AG20443 (cell line): ENCODE measurements at places on chromosomes 11 and 22.
A peak's percentile ranks its signal among the peaks of the same experiment; 100 is the strongest.

GRCh38 chr11:126476266-126476924 is 120.9 kb downstream of the ST3GAL4 start:
- DNase-seq = no peak

DNA sequence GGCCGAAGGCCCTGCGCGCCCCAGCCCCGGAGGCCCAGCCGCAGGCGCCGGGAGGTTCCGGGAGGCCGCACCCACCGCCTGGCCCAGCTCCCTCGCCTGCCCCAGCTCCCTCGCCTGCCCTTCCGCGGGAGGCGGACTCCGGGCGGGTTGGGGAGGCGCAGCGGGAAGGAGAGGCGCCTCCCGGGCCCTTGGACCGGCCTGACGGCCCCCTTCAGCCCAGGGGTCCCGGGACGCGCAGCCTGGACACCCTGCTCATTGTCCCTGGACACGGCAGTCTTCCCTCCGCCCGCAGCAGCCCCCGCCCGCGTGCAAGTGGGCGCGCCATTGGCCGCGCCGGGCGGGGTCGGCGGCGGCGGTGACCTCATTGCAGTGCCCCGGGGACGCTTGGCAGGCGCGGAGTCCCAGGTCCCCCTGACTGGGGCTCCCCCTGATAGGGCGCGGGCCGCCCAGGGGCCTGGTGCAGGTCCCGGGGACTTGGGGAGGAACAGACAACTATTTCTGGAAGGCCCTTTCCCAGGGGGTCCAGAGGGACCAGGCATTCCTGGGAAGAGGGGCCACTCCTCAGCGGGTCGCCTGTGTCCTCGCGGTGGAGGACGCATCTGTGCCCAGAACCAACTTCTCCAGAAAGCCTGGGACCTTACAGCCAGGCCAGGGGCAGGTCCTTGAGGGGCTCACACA is 501 bp downstream of the CD151 start:
- DNase-seq = peak; percentile 67

- DNase-seq = peak; percentile 3
Measured at GRCh38 chr11:129694966-129695365, 120.7 kb upstream of the TMEM45B start.

GRCh38 chr11:16846305-16846704 is 107.9 kb downstream of the C11orf58 start:
- no peak for DNase-seq

- peak; percentile 23 for DNase-seq
Measured at GRCh38 chr22:38172832-38173640, 8.6 kb downstream of the PLA2G6 start.

DNA sequence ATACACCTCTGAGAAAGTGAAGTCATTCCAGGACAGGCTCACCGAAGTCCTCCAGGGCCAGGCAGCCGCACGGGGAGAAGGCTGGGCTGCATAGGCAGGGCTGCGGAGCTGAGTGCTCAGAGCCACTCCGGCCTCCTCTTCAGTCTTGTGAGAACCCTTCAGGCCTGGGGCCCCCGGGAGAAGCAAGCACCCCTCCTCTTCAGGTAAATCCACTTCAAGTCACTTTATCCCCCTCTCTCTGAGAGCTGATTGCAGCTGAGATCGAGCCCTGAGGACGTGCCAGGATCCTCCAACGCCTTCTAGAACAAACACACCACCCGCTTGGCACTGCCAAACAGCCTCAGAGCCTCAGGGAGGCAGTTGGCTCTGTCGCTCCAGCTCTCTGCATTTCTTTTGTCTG is 1526.3 kb downstream of the BRD1 start:
- no peak for DNase-seq

DNA sequence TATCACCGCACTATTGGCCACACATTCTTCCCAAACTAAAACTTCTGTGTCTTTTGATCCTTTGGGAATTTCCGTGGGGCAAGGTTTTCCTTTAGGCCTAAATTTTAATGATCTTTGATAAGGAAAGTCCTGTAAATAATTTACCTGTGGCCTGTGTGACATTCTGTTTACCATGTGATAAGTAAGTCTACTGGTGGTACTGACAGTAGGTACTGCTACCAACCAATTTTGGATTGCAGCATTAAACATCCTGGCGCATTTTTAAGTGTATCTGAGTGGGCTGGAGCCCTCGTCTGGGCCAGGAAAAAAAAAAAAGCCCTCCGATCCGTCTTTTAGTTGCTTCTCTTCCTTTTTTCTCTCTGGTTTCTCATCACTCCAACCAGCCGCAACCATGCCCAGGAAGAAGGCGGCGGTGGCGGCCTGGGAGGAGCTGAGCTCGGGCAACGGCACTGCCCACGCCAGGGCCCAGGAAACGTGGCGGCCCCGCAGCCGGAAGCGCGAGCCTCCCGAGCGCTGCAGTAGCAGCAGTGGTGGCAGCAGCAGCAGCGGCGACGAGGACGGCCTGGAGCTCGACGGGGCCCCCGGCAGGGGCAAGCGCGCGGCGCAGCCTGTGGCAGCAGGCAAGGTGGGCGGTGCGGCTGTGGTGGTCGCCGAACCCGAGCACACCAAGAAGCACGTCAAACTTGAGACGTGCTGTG is 33.6 kb downstream of the ASRGL1 start:
- no peak for DNase-seq

DNA sequence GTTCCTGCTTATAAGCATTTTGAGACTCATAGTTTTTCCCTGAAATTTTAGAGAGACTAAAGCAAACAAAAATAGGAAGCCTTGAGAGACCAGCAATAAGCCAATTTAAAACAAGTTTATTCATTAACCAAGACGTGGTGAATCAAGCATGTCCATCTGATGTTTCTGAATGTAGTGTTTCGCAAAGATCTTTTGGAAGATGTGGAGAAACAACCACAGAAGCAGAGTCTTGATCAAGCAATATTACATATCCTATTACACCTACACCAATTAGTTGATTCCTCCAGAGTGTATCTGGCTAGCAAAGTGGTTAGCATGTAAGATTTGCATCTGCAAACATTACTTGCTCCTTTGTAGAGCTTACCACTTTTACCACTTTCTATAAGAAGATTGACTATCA is at the start of gene OVCH2:
Gene OVCH2 (minus strand): TSS at position 101 of the 400 bp plus-strand sequence. CDS start 83 bp downstream, at position 18.
- no peak for DNase-seq
